Lower lobe of right lung (tissue), 2 donors: ENCODE measurements at places on chromosomes 7 and 10. TPM values are rescaled to one million over a fixed set of nuclear protein-coding genes. Genes with fewer than 3 reads are reported as not detected.

DNA sequence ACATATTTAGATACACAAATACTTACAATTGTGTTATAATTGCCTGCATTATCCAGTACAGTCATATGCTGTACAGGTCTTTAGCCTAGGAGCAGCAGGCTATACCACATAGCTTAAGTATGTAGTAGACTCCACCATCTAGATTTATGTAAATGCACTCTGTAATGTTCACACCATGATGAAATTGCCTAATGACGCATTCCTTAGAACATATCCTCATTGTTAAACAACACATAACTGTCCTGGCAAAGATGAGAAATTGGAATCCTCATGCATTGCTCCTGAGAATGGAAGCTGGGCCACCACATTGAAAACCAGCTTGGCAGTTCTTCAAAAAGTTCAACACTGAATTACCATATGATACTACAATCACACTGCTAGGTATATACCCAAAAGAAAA is 1002.8 kb upstream of the CELF2 start:
- DNase-seq, result no peak

Gene FAM25G
- not detected for total RNA-seq

Gene MYL10
- total RNA-seq, result not detected

Gene ST7
- total RNA-seq, result 51.1 TPM

GRCh38 chr10:9302140-9302746 is 1247.8 kb downstream of the GATA3 start:
- DNase-seq, result no peak

Gene MEPCE
- total RNA-seq, result 36.3 TPM

DNA sequence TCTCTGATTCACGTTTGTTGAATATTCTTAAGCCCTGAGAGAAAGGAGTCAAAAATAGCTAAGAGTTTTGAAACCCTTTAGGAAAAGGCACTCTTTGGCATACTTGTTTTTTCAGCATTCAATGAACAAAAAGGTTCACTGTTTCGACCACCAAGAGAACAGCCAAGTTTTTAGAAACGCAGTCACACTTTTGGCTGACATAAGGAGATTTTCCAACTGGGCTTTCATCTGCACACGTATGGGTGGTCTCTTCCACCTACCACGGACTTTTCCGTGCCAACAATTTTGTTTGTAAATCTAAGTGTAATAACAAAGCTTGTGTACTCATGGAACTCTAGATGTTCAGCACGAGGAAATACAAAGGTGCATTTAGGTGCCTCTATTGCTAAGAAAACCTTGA is 270.3 kb downstream of the WDR11 start:
- DNase-seq, result no peak

DNA sequence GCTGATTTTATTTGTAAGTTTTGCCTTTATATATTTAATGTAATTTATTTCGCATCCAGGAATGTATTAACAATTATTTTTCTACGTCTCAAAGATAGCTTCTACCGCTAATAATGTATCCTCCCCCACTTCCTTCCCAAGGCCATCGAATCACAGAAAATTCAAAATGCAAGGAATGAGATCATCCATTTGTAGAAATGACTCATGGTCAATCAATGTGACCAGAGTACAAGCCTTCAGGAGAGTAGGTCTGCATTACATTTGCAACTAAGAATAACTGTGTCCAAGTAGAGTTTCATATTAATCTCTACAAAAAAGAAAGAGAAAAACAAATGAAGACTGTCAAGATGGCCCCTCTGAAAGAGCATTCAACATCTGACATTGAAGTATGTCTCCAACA is 205.9 kb upstream of the PHF14 start:
- DNase-seq, result no peak

- DNase-seq, result no peak
Observed at GRCh38 chr7:96397936-96398598, 76.2 kb upstream of the SLC25A13 start.

- no peak for DNase-seq
Observed at GRCh38 chr10:122852261-122852660, 6.6 kb upstream of the CUZD1 start.

DNA sequence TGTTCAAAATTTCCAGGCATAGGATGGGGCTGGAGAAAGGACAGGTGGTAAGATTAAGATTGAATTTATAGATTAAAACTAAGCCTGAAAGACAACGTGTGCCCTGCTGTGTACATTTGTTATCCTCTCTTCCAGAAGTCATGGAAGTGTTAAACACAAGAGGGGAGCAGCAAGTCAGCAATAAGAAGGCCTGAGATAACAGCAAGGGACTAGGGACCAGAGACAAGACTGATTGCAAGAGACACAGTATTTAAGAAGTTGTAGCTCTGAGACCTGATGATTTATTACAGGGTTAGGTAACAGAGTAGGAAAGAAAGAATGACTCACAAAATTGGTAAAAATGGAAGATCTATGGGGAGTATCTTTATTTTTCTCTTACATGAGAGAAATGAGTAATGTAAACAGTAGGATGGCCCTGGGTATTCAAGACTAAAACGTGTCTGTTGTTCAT is 55.7 kb upstream of the COL1A2 start:
- no peak for DNase-seq

DNA sequence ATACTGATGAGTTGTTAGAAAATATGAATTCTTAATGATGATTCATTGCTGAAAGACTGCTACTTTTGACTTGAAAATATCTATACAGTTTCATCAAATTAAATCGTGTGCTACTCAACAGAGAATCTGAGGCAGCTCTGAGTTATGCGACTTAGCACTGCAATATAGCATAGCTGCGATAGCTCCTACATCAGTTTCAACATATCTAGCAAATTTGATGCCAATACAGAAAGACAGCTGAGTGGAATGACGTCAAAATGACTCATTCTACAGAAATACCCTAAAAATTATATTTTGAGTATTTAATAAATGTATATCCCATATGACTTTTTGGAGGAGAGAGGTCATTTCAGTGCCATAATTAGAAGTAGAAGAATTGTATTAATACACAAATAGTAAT is 1.1 kb upstream of the TARP start:
- no peak for DNase-seq

- no peak for DNase-seq
Observed at GRCh38 chr7:139452958-139453672, 30.4 kb downstream of the KLRG2 start.

Gene CTAGE15
- total RNA-seq, result 0.95 TPM

Gene ST8SIA6
- 12.5 TPM for total RNA-seq

Gene NEUROG3
- total RNA-seq, result not detected

Gene HOXA9
- 1.7 TPM for total RNA-seq

DNA sequence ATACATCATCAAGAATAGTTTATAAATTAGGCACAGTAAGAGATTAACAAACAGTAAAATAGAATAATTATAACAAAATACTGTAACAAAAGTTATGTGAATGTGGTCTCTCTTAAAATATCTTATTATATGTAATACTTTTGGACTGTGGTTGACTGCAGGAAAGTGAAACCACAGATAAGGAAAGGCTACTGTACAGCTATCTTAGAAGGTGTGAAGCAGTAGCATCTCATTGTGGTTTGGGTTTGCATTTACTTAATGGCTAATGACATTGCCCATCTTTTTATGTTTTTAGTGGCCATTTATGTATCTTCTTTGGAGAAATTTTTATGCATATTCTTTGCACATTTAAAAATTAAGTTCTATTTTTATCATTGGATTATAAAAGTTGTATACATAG is 296.4 kb upstream of the MAGI2 start:
- DNase-seq, result no peak

Gene CYP26C1
- 0.27 TPM for total RNA-seq

Gene NPY4R2
- 1.9 TPM for total RNA-seq

Gene SFTPA1
- total RNA-seq, result 10,352 TPM

- no peak for DNase-seq
Observed at GRCh38 chr10:17046989-17047388, 82.6 kb downstream of the CUBN start.

GRCh38 chr10:29862923-29863614 is 196.3 kb downstream of the JCAD start:
- no peak for DNase-seq

DNA sequence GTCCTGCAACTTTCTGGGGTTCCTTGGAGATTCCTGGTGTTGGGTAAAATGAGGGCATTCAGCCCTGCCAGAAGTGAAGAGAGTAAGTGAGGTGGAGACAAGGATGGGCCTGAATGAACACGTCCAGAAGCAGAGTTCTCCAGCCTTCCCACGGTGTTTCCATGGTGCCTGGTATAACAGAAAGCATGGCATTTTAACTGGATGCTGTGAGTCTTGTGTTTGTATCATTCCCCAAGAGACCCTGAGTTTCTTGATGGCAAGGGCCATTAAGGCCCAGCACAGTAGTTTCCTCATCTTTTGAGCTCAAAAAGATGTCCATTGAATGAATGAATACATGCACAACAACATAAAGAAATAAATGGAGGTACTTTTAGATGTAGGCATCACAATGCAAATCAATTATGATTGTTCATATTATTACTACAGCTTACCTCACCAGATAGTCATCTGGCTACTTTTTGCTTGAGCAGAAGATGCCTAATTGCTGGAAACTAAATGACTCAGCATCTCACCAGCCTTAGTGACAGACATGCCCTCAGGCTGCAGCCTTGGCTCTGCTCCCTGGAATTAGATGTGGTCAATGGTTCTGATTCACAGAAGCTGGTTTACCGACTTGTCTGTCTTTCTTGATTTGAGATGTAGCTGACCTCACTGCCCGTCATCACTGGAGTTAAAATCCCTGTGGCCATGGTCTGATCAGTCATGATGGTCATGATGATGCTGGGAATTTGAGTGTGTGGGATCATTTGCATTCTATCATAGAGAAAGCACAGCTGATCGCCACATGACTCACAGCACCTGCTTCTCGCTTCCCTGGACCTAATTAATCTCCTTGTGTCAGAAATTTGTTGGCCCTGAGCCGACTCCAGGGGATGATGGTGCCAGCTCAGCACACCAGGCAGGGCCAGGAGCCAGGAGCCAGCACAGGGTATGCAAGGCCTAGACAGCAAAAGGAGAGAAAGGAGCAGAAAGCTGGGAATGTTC is 83.9 kb downstream of the CXCL12 start:
- no peak for DNase-seq

GRCh38 chr10:97515271-97515978 is 16.7 kb downstream of the UBTD1 start:
- DNase-seq, result no peak

- no peak for DNase-seq
Observed at GRCh38 chr7:98795741-98796493, 73.9 kb downstream of the TMEM130 start.

GRCh38 chr7:155811560-155811894 is 736 bp downstream of the SHH start:
- peak; percentile 48 for DNase-seq

- DNase-seq, result no peak
Observed at GRCh38 chr7:133625046-133625445, 372.2 kb downstream of the EXOC4 start.

DNA sequence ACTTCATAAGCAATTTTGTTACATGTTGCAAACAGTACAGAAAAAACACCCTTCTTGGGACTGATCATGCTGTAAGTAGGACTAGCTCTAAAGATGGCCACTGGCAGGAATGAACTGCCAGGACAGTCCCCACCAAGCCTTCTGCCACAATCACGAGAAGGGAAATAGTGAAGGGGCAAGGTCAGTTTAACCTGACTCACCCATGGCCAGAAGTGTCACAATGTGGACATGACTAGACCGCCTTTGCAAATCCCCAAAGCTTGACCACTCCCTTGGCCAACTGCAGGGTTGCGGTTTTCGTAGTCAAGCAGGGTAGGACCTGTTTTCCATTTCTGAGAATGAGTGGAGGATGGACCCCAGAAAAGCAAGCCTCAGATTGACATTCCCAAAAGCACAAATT is 19.4 kb upstream of the FRAT2 start:
- DNase-seq, result peak; percentile 75

- no peak for DNase-seq
Observed at GRCh38 chr10:11504566-11505285, 106.7 kb downstream of the USP6NL start.

DNA sequence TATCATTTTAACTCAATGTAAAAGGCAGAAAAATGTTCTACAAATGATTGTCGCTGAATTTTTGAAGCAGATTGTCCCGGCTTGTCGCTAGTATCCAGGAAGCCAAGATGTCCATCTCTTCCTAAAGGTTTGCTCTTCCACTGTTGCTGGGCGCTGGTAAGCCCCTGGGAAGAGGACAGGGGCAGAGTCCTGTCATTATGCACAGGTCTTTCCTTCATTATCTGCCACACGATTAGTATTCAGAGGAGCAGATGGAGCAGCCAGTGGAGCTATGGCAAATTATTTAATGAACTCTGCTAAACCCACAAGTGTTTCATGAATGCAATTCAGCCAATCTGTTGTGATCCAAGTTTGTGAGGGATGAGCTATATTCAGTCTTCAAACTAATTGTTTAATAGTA is 499.1 kb upstream of the NRP1 start:
- no peak for DNase-seq

- DNase-seq, result no peak
Observed at GRCh38 chr10:128064970-128065580, 61.1 kb downstream of the MKI67 start.

Gene NRAP
- not detected for total RNA-seq

- DNase-seq, result peak; percentile 92
Observed at GRCh38 chr7:99551767-99552463, at the start of gene FAM200A. Gene FAM200A (minus strand): TSS chr7:99552114. CDS start chr7:99548407, 3,707 bp downstream.

DNA sequence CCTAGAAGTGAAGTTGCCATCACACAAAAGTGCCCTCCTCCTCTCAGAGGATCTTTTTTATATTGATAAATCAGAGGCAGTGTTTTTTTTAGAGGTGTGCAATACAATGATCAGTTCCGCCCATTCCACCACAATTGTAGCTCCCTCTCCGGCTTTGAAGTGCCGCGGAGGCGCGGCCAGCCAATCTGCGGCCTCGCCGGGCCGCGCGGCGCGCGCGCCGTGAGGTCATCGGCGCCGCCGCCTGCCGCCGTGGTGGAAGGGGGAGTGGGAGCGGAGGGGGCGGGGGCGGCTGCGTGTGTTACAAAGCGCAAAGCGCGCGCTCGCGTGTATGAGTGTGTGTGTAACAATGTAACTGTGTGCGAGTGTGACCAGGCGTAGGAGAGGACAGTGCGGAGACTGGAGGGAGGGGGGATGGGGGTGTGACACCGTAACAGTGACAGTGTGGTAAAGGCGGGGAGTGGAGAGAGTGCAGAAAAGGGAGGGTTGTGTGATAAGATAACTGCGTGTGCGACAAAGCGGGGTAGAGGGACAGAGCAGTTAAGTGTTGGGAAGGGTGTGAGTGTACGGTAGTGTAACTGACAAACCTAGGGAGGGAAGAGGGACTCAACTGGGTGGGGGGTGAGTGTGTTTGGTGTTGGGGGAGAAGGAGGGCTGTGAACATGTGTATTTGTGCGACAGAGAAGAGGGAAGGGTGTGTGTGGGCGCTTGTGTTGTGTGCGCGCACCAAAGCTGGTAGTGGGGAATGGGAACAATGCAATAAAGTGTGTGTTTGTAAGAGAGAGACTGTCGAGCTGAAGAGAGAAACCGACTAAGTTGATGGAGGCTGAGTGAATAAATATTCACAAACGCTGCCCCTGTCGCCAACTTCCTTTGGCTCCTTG is at the start of gene SP8:
SP8 (minus strand) TSS at position 108 of the 881 bp plus-strand sequence; CDS start at position 20, 88 bp downstream.
- no peak for DNase-seq

Gene PAPOLB
- total RNA-seq, result 0.24 TPM

GRCh38 chr10:80700760-80701444 is 163.2 kb downstream of the SH2D4B start:
- DNase-seq, result no peak
